Hematopoietic multipotent progenitor cell treated with erythropoietin and hydrocortisone succinate and interleukin-3 and kit ligand, for 4 days (in vitro differentiated cells): ENCODE measurements at places on chromosomes 13 and 19.
A peak's percentile ranks its signal among the peaks of the same experiment; 100 is the strongest.

DNA sequence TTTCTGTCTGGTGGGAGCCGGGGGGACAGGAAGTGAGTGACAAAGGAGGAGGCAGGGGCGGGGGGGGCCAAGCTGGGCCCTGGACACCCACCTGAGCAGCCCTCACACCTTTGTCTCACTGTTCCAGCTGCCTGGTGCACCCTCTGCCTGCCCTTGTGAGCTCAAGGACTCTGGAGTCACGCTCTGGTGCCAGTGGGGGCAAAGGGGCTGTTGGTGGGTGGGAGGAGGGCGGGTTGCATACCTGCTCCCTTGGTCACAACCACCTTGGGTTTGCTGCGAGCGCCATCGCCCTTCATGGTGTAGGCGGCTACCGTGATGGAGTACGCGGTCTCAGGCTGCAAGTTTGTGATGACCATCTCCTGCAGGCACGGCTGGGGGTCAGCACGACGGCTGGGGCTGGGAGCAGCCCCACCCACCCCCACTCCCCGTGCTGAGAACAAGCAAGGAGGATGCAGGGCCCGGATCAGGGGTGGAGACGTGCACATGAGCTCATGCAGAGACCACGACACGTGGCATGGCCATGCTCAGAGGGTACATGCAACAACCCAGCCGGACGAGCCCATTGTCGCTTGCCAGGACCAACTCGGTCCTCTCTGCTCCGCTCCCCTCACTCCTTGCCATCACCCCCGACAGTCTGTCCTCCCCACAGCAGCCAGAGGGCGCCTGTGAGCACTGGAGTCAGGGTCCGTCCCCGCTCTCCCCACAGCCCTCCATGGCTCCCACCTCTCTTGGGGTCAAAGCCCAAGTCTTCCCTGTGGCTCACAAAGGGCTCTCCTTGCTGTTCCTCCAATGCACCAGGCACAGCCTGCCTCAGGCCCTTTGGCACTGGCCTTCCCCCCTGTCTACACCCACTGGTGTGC lies 114.9 kb downstream of the PTPRS start:
- DNase-seq: peak; percentile 31

DNA sequence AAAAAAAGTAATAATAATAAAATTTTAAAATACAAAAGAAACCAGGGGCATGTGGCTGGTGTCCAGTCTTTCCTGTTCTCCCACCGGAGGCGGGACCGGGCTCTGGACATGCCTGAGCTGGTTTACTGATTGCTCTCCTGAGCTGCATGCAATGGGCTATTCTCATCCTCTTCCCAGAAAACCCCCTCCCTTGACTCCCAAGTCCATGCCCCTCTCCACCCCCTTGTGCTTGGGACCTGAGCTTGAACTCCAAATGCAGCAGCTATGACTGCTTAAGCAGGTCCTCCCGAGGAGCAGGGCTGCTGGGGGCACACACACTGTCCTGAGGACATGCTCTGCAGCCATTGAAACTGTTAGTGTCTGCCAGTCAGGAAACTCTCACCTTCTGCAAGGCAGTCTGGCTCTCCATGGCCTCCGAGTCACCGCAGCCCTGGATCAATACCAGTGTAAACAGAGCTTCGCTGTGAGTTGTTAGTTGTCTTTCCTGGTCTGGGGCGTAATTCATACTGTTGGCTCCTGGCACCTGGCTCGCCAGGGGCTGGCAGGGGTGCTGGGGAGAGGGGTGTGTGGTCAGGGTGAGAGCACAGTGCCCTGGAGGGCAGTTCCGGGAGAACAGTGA lies 41.6 kb upstream of the CHST8 start:
- DNase-seq: no peak

DNA sequence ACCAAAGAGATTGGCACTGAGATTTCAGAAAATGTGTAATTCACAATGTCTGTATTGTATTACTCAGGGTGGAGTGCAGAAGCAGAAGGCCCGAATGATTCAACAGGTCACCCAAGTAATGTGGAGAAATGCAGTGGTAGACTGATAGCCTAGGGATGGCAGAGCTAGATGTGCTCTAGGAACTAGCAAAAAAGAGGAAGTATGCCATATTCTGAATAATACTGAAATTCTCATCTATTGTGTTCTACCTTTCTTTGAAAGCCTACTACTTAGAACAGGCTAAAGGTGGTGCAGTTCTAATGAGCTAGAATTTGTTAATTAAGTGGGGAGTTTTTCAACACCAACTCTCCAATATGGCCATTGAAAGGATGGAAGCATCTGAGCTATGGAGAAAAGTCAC lies 1449.8 kb upstream of the MIR17HG start:
- peak; percentile 11 for DNase-seq

DNA sequence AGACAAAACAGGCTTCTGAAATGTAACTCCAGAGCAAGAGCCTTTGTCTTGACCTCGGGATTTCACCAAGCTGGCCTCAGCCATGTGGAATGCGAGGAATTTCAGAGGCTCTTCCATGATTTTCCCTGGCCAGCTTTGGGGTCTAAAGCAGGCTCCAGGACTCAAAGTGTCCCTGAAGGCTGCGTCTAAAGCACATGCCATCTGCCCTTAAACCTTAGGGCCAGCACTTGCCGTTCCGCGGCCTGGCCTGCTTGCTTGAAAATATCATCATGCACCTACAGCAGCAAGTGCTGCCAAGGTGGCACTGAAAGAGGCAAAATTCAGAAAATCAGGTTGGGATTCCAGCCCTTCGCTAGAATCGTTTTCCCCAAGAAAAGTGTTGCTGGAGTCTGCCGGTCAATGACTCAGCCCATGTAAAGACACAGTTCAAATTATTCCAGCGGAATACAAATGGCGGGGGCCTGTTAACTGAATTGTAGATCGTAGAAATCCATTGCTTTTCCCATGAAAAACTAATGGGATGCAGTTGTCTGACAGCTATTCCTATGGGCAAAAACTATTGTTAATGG lies 105.7 kb upstream of the RAP2A start:
- no peak for DNase-seq

DNA sequence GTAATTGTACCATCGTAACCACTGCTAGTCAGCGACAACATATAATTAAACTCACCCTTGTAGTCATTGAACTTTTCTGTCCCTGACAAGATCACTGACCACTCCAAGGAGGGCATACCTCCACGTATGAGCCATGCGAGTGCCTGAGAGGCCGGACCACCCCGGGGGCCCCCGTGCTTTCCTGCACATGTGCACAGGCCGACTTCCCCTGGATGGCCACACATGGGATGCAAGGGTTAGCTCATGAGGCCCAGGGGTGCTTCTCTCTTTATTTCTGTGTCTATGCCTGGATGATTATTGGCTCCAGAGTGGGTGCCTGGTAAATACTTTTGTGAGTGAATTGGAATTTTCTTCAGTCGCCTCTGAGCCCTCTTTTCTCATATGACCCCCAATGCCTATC lies 82.8 kb upstream of the ZNF536 start:
- no peak for DNase-seq

DNA sequence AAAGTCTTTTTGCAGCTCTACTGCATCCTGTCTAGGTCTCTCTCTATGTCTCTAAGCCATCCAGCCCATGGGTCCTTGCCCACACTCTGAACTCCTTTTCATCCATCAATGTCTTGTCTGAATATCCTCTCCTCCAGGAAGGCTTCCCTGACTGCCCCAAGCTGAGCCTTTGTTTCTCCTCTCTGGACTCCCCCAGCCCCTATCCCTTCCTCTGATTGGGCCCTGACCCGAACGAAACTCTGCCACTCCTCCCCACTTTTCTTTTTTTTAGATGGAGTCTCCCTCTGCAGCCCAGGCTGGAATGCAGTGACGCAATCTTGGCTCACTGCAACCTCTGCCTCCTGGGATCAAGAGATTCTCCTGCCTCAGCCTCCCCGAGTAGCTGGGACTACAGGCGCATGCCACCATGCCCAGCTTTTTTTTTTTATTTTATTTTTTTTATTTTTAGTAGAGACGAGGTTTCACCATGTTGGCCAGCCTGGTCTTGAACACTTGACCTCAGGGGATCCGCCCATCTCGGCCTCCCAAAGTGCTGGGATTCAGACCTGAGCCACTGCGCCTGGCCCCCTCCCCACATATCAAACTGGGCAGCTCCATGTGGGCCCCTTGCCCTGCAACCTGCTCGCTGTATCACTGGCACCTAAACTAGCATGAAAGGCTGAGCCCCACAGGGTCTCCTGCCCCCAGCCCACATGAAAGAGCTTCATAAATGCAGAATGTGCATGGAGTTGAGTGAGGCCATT lies 870 bp upstream of the UNC13A start:
- DNase-seq: no peak

DNA sequence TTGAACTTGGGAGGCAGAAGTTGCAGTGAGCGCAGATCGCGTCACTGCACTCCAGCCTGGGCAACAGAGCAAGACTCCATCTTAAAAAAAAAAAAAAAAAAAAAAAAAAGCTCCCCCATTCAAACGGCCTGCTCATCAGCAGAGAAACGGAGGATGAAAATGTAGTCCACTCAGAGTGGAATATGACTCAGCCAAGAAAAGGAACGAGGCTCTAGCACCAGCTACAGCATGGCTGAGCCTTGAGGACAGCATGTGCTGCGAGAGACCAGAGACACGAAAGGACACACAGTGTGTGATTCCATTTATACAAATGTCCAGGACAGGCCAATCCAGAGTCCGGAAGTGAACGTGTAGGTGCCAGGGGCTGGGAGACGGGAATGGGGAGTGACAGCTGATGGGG lies 18.1 kb upstream of the MIER2 start:
- no peak for DNase-seq

DNA sequence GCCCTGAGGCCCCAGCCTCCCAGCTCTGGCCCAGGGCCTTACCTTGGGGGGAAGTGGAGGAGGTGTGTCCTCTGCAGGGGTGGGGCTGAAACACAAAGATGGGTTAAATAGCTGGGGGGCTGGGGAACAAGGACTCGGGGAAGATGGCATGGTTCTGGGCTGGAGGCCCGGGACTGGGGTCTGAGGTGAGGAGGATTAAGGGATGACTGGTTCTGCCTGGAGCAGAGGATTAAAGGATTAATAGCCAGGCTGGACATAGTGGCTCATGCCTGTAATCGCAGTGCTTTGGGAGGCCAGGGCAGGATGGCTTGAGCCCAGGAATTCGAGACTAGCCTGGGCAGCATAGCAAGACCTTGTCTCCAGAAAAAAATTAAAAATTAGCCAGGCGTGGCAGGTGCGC lies 11.6 kb downstream of the MAP4K1 start:
- DNase-seq: no peak

- no peak for DNase-seq
Measured at GRCh38 chr13:22487932-22488331, 692.8 kb upstream of the SGCG start.

- no peak for DNase-seq
Measured at GRCh38 chr19:33545217-33545981, 23.8 kb upstream of the PEPD start.
